ENCODE measurements at places on chromosomes 7 and 10. TPM values are rescaled to one million over a fixed set of nuclear protein-coding genes. Genes with fewer than 3 reads are reported as not detected.

PNLIPRP1 gene
- not detected for total RNA-seq

PTF1A gene
- not detected for total RNA-seq

- no peak for DNase-seq
These were observed 63.7 kb upstream of the PDK4 start for GRCh38 chr7:95660023-95660434.

ARMH3 gene
- total RNA-seq, result 22.3 TPM

UTF1 gene
- total RNA-seq, result 6.3 TPM

TPK1 gene
- 4.5 TPM for total RNA-seq

SLC4A2 gene
- total RNA-seq, result 88.0 TPM

CFAP70 gene
- 3.9 TPM for total RNA-seq

CLDN3 gene
- 7.4 TPM for total RNA-seq

DNA sequence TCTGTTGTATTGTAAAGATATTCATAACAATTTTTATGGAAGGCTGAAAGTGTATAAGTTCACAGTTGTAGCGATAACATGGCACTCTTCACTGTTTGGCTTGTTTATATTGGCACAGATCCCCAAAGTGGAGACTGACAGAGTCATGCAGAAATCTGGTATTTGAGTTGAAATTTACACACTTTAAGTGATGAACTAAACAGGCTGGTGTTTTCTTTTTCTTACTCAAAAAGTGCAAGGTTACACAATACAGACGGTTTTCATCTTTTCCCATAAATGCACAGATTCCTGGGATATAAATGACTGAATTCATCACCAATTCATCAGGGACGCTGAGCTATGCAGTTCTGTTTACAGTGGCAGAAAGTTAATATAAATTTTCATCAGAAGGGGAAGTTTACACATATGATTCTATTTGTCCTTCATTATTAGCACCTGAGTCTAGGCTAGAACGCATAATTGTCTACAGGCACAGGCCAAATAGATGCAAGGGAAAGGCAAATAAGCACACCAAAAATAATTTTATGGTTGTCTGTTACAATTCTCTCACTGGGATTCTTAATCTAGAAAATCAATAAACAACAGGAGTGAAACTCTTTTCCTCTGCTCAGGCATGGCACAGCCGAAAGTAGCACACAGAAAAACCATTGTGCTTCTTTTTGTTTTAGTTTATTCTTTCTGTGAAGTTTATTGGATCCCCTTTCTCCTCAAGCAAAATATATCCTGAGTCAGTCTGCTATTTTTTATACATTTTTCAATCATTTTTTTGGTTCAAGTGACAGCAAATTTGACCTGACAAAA is 88.0 kb downstream of the FOXP2 start:
- DNase-seq, result no peak

GRCh38 chr10:12511651-12512050 is 162.3 kb downstream of the CAMK1D start:
- no peak for DNase-seq

DNA sequence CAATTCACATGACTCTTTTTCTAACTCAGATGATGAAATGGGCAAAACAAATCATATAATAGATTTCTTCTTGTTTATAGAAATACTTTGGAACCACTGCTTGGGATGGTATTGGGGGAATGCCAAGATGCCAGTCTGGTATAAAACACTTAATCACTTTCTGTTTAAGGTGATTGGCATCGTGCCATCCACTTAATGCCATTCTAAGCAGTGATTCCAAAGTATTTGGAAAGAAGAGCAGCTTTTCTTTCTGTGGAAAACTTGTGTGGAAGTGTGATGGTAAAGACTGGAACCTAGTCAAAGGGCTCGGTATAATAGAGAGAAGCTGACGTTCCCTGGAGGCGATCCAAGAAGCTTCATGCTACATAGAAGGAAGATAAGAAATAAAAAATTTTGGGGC is 120.6 kb downstream of the TMEM26 start:
- DNase-seq, result no peak

DNA sequence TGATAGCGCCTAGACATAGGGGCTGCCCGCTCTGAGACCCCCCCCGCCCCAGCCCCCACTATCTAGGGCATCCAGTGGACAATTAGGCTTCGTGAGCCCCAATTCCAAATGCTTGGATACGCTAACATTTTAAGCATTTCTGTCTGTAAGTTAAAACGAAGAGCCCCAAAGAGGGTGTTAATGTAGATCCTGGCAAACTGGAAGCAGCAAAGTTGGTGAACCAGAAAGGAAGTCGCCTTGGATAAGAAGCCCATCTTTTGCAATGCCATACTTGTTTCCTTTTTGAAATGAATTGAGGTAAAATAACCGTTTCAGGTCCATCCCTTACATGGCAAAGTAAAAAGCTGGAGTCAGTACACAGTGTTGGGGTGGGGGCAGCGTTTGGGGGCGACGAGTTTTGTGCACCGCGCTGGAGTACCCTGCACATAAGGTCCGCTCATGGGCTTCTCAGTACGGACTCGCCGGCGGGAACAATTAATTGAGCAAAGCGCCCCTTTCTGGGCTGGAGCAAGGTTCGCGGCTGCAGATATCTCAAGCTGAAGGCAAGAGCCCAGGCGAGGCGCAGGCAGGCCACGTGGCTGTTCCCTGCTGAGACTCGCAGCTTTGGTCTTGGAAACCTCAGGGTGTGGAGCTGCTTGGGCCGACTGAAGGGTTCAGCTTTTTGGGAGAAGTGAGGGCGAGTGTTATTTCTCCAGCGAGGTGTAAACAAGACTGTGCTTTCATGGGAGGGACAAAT is 1.4 kb upstream of the TWIST1 start:
- peak; percentile 13 for DNase-seq

GRCh38 chr7:67900456-67900855 is 903.8 kb downstream of the TYW1 start:
- DNase-seq, result no peak

DNA sequence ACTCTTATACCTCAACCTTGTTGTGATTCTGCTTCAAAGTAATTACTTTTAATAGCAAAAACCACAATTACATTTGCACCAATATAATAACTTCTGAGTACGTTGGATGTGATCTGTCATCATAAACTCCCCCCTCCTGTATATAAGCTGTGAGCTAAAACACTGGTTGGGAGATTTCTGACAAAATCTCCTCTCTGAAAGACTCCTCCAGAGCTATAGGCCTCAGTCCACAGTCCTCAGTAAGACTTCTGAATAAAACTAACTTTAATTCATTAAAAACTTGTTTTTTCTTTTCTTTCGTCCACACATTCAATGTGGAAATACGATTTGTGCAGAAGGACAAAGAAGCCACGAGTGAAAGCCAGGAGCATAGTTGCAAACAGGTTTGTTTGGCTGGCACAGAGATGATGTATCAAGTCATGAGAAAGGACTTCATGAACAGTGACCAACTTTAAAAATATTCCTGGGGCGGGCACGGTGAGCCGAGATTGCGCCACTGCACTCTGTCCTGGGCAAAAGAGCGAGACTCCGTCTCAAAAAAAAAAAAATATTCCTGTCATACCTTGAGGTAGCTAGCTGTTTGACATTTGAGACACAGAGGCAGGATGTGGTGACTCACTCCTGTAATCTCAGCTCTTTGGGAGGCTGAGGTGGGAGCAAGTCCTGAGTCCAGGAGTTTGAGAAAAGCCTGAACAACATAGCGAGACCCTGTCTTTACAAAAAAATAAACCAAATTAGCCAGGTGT is 91.1 kb upstream of the ARHGAP21 start:
- DNase-seq, result no peak

CYP3A7 gene
- not detected for total RNA-seq

APBB1IP gene
- total RNA-seq, result 1.4 TPM

ZNRF2 gene
- total RNA-seq, result 14.4 TPM

GRCh38 chr7:43114458-43114780 is 2.0 kb downstream of the HECW1 start:
- DNase-seq, result no peak

TRPV6 gene
- not detected for total RNA-seq

ASB4 gene
- 2.0 TPM for total RNA-seq

- DNase-seq, result peak; percentile 59
These were observed 60.2 kb downstream of the CHST15 start for GRCh38 chr10:124032971-124033886.

GRCh38 chr10:82313401-82313800 is 438.4 kb downstream of the NRG3 start:
- no peak for DNase-seq

DNA sequence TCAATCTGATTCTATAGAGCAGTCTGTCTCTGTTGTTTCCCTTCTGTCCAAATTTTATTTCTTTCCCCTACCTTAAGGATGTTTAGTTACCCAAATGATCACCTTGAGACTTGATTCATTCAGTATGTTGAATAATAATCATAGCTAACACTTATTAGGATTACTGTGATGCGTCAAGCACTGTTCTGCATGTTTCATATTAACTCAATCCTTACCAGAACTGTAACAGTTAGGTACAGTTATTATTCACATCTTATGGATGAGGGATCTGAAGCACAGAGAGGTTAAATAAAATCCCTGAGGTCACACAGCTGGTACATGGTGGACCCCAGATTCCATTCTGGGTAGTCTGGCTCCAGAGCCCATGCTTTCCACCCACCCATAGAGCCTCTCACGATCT is 97.9 kb upstream of the SAMD8 start:
- DNase-seq, result no peak

- no peak for DNase-seq
These were observed 186.1 kb upstream of the KAT6B start for GRCh38 chr10:74640134-74640921.

DNA sequence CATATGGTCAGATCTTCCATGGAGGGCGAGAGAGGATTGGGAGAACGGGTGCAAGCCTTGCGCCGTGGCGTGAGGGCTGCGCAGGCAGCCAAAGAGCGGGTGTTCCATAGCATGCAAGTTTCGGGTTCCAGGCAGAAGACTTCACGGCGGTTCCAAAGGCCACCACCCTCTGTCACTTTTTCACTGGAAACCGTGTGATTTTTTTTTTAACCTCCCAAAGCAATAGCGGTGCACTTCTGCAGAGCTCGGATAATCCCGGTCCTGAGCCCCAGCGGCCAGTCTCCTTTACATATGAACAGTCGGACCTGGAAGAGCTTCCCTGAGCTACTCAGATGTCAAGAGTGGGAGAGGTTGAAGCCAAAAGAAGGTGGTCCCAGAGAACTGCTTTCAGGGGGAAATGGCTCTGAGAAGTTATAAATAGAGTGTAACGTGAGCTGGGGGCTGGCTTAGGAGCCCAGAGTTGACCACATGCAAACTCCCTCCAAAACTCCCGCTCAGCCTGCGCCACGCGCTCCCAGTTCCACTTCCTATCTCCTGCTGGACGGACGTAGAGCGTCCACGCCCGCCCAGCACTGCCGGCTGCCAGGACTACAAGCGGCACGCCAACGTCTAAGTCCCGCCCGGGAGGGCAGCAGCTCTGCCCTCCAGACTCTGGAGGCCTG is at the start of gene MEOX2:
Gene MEOX2 (minus strand): TSS at position 389 of the 662 bp plus-strand sequence. CDS start 281 bp downstream, at position 108.
- DNase-seq, result peak; percentile 35

DNA sequence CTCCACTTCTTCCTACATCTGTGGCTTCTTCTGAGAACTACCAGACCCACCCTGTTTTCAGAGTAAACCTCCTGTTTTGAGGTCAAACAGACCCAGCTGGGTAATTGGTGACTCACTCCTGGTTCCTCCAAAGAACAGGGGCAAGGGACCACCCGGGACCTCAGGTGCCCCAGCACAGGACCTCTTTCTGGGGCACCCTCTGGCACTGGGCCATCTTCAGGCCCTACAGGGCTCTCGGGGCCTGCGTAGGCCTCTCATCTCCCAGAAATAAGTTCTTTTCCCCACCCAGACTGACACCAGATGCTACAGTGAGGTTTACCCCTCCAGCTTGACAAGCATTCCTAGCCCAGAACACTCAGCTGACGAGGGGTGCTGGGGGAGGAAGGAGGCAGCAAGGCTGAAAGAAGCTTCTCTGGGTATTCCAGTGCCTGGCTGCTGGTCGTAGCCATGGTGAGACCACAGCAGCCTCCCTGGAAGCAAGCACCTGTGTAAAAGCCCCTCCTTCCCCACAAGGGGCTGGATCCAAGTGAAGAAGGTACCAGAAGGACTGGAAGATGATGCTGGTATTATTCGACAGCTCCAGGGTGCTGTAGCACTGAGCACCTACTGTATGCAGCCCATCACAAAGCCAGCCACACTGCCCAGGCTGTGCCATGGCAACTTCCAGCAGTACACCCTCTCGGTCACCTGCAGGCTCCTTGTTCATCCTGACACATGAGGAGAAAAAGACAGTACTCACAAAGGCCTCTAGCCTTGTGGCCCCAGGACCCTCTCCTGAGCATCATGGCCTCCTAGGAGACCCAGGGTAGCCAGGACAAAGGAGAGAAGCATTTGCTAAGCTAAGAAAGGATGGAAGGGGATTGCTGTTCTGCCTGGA is 47.4 kb downstream of the ALOX5 start:
- peak; percentile 38 for DNase-seq

CCDC146 gene
- total RNA-seq, result 10.3 TPM

GRCh38 chr10:88097092-88097516 is 233.7 kb downstream of the PTEN start:
- DNase-seq, result no peak

- DNase-seq, result no peak
These were observed 1.8 kb downstream of the GIMAP5 start for GRCh38 chr7:150739033-150739432.

DNA sequence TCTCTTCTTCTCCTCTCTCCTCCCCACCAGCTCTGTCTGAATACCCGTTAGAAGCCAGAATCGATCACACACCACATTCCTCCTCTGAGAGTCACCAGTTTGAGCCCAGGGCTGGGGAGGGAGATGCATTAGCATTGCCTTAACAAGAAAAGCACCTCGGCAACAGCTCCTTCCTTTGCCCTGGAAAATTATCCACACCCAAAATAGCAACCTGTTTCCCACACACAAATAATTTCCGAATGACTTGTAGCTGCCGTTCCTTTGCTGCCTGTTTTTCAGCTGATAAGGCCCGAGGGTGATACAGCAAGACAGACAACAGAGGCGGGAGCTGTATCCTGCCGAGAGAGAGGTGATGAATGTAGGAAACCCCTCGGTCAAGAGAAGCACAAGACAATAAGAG is 91.3 kb downstream of the CPXM2 start:
- no peak for DNase-seq

SPDYE8 gene
- total RNA-seq, result not detected

ITGA8 gene
- total RNA-seq, result 5.9 TPM
